Sciatic nerve (tissue), 2 donors: ENCODE measurements at places on chromosomes 4 and X.

DNA sequence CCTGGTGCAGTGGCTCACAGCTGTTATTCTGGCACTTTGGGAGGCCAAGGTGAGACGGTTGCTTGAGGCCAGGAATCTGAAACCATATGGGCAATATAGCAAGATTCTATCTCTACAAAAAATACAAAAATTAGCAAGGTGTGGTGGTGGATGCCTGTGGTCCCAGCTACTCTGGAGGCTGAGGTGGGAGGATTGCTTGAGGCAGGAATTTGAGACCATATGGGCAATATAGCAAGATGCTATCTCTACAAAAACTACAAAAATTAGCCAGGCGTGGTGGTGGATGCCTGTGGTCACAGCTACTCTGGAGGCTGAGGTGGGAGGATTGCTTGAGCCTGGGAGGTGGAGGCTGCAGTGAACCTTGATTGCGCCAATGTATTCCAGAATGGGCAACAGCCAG lies 2.3 kb downstream of the ADGRG4 start:
- DNase-seq = no peak

GRCh38 chrX:40310447-40310846 lies 212.7 kb upstream of the BCOR start:
- DNase-seq = no peak

DNA sequence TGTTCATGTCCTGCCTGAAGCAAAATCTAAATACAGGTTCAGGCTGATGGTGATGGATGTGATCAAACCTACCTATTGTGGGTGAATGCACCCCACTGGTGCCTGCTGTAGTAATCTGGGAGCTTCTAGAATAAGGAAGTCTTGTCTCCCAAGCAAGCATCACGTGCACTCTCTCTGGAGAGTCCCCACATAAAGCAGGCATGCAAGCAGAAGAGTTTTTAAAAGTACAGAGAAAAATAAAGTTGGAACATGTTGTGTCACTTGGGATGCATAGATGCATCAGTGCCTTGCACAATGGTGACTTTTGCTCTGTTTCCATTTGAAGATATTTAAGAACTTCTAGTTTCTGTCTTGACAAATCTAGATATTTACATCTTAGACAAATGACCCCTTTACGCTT lies 54.9 kb downstream of the MAD2L1 start:
- no peak for DNase-seq

DNA sequence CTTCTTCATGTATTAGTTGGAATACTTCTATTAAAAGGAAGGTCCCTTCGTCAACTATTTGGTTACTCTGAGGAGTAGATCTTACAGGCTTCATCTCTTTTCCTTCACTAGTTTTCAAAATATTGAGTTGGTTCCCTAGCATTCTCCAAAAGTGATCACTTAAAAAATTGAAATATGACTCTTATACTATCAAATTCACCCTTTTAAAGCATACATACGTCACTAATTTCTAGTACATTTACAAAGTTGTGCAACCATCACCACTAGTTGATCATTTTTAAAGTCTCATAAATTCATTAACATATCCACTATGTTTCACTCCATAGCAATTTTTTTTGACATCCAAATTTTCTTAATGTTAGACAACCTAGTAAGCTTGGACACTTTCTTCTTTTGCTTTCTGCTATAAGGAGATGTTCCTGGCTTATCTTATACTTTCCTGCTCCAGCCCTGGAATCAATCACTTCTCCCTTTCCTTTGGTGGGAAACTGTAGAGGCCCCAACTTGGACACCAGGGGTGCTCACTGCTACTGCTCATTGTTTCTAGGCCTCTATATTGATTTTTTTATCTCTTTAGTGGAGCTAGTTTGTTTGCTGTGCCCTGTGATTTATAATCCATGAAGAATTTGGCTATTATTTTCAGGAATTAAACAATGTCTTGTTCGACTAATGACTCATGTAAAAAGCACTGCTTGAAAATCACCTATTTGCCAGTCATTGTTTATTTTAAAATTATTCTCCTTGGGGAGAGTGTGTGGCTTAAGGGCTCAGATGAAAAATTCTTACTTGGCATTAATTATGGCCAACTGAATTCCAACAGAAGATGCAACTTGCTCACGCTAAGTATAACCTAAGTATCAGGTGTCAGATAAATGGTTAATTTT lies 4.0 kb upstream of the ZFX start:
- no peak for DNase-seq

DNA sequence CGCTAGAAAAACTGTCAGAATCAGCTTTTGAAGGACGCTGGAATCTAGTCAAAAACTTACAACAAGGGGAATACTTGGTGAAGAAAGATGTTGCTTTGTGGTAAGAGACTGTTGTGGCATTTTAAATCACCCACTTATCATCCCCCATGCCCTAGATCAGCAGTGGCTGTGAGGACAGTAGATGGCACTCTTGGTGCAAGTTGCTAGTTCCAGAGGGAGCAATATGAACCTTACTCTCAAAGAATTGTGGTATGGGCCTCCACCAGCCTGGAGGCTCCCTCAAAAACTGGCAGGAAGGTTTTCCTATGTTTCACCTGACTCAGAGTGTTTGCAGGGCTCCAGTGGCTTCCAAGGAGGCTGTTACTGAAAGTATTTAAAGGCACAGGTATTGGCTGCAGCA lies 37.7 kb upstream of the SLC16A2 start:
- no peak for DNase-seq

GRCh38 chr4:143320113-143320512 lies 16.6 kb upstream of the GAB1 start:
- no peak for DNase-seq

DNA sequence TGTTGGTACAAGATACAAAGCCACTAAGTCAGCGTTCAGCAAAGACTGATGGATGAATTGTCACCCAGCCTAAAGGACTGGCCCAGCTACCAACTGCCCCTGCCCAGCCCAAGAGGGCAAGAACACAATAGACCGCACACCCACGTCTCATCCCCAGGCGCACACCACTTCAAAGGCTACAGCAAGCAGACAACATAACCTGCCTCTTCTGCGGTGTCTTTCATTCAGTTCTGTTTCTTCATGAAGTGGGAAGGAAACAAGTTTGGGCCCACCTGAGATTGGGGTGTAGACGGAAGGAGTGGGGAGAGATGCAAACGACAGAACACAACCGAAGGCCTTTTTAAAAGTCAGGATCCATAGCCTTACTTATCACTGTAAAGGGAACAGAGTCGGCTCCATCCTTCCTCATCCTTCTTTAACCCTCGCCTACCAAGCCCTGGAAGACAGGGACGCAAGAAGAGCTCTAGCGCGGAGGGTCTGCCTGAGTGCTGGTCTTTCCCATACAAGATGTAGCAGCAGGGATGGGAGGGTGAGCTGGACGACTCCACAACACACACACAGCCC lies 691 bp downstream of the SCARB2 start:
- DNase-seq = no peak

DNA sequence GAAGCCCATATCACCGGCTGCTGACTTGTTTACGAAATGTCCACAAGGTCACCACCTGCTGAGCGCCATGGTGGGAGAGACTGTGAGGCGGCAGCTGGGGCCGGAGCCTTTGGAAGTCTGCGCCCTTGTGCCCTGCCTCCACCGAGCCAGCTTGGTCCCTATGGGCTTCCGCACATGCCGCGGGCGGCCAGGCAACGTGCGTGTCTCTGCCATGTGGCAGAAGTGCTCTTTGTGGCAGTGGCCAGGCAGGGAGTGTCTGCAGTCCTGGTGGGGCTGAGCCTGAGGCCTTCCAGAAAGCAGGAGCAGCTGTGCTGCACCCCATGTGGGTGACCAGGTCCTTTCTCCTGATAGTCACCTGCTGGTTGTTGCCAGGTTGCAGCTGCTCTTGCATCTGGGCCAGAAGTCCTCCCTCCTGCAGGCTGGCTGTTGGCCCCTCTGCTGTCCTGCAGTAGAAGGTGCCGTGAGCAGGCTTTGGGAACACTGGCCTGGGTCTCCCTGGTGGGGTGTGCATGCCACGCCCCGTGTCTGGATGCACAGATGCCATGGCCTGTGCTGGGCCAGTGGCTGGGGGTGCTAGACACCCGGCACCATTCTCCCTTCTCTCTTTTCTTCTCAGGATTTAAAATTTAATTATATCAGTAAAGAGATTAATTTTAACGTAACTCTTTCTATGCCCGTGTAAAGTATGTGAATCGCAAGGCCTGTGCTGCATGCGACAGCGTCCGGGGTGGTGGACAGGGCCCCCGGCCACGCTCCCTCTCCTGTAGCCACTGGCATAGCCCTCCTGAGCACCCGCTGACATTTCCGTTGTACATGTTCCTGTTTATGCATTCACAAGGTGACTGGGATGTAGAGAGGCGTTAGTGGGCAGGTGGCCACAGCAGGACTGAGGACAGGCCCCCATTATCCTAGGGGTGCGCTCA lies 8.7 kb upstream of the MSANTD1 start:
- DNase-seq = no peak

DNA sequence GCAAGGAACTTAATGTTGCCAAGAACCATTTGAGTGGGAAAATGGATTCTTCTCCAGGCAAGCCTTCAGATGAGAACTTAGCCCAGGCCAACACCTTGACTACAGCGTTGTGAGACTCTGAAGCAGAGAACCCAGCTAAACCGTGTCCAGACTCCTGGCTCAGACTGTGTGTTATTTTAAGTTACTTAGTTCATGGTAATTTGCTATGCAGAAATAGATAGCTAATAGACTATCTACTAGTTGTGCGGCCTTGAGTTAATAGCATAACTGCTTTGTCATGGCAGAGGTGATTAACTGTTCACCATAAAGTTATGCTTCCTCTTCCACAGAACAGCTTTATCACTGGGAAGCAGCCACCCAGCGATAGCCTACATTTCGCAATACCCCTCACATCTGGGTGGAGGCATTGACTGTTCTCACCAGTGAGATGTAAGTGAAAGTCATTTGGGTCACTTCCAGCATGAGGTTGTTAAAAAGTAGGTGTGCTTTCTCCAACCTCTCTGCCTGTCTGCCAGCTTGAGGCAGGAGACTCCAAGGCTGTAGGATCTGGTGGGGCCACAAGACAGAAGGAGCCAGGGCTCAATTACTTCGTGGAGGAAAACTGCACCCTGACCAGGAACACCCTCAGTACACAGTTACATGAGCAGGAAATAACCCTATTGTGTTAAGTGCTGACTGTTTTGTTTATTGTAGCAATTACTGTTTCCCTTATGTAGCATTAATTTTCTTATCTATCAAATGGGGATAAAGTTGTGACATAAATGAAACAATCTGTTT lies 94.2 kb downstream of the GPAT3 start:
- DNase-seq = no peak

DNA sequence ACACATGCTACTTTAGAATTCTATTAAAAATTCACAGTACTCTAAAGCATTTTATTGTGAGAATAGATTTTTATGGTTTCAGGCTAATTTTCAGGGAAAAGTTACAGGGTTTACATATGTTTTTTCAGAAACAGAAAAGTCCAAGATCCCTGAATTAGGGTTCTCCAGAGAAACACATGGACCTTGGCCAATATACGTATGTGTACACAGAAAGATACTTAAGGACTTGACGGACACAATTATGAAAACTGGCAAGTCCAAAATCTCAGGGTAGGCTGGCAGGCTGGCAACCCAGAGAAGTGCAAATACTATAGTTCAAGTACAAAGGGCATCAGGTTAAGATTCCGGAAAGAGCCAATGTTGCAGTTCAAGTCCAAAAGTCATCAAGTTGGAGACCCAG lies 1897.8 kb upstream of the PCDH10 start:
- no peak for DNase-seq

DNA sequence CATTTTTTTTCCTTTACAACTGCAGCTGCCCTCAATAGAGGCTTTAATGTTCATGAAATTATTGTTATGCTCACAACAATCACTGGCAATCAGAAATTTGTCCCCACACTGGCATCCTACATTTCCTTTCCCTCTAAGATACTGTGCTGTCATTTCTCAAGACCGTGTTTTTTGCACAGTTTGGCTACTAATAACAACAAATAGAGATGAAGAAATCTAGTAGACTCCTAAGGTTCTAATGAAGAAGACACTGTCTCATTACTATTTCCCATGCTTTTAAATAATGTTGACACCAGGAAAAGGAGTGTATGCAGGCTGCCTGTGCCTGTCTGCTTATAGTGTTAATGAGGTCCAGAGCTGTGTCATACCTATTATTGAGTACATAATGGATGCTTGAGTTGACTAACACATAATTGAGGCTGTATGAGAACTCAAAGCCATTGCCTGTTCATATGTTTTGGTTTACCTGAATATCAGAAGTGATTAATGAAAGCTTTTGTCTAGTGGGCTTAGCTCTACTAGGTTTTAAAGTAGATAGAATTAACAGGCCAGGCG lies 1.5 kb upstream of the EIF4E start:
- no peak for DNase-seq

DNA sequence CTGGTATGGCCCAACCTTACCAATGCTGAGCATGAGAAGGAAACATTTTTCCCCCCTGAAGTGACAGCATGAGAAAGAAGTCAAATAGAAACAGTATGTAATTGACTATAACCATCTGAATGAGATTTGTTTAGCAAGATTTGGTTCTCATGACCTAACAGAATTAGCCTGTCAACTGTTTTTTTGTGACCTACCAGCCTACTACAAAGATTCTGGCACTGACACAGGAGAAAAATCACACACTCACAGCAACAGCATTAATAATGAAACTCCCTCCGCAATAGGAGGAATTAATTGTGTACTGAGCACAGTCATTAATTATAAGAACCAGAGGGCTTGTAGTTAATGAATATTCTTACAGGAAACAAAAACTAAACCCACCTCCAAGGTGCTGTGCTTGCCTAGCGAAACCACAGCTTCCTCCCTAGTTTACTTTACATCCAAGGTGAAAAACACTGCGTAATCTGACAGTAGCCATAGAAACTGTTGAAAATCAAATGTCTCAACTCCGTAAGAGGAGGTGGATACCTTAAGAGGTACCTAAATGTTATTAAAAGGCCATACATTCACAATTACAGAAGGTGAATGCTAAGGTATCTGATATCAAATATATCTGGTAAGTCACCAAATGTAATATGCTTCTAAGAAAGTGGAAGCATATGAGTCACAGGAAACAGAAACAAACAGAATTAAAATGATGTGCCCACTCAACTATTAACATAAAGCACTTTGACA lies 34.9 kb downstream of the MMRN1 start:
- DNase-seq = no peak

- DNase-seq = no peak
Measured at GRCh38 chr4:68960294-68961163, 8.9 kb upstream of the UGT2A3 start.

DNA sequence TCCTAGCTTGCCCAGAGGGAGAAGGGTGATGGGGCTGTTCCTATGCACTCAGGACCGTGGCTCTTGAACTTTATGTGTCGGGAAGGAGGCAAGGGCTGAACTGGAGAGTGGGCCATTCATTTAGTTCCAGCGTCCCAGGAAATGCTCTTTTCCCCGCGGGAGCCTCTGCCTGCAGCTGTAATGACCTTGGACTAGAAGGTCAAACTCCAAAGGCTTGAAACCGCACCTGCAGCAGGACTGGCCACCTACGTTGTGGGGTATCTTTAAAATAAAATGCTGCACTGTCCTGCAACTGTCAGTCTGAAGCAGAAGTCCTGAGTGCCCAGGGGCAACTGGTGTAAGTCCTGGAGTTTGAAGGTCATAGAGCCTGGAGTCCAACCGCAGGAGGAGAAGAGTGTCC lies 61.5 kb upstream of the LSM6 start:
- no peak for DNase-seq

DNA sequence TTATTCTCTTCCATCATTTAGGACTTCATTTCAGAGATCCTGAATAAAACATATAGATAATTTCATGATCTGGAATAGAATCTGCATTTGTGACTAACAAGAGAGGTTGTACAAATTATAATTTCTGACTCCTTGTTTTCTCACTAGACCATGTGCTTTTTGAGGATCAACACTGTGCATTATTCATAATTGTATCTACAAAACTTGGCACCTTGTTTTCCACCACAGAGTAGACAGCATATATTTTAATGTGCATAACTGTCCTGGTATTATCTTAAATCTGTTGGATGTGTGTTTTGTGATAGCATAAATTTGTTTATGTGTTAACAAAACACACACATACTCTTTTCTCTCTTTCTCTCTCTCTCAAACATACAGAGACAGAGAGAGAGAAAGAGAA lies 514.9 kb upstream of the GALNT7 start:
- no peak for DNase-seq
